ENCODE measurements at places on chromosomes 7 and 10.

- DNase-seq, result no peak
Observed at GRCh38 chr7:46468753-46469356, 547.8 kb upstream of the IGFBP3 start.

DNA sequence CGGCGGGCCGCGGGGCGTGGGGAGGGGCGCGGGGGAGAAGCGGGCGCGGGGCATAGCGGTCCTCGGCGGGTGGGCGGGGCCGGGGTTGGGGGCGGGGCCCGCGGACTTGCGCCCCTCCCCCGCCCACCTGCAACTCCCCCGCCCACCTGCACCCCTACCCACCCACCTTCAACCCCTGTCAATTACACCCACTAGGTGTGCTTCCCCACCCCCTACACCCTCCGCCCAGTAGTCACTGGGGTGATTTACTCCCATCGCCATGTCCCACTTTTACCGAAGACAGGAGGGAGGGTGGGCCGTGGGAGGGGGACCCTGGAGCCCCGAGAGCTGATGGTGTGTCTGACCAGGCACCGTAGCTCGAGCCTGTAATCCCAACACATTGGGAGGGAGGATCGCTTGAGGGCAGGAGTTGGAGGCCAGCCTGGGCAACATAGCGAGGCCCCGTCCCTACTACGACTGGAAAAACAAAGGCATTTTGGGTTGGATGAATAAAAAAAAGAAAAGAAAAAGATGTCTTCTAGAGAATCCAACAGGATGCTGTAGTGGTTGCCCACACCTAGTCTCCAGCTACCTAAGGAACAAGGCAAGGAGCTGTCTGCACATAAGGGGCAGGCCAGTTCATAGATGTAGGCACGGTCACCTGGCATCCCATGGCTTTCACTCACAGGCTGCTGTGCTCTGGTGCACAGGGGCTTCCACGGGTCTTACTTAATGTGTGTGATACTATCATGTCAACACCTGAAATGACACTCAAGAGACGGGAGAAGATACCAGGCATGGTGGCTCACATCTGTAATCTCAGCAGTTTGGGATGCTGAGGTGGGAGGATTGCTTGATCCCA lies 761 bp downstream of the KCTD7 start:
- DNase-seq, result no peak

DNA sequence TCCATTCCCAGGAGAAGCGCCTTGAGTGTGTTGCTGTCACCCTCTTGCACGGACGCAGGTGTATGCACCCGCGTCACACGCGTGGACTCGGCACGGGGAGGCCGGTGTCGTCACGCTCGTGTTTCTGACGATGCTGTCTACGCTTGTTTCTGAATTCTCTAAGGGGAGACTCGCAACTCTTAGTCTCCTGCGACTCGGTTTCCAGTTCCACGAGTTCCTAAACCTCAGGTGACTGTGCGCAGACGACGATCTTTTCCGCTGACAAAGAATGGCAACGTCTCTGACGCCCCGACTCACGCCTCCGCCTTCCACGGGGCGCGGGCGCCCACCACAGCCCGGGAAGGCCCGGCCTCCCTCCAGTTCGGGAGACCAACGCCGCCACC lies 579 bp downstream of the IDI1 start:
- DNase-seq, result peak; percentile 56

DNA sequence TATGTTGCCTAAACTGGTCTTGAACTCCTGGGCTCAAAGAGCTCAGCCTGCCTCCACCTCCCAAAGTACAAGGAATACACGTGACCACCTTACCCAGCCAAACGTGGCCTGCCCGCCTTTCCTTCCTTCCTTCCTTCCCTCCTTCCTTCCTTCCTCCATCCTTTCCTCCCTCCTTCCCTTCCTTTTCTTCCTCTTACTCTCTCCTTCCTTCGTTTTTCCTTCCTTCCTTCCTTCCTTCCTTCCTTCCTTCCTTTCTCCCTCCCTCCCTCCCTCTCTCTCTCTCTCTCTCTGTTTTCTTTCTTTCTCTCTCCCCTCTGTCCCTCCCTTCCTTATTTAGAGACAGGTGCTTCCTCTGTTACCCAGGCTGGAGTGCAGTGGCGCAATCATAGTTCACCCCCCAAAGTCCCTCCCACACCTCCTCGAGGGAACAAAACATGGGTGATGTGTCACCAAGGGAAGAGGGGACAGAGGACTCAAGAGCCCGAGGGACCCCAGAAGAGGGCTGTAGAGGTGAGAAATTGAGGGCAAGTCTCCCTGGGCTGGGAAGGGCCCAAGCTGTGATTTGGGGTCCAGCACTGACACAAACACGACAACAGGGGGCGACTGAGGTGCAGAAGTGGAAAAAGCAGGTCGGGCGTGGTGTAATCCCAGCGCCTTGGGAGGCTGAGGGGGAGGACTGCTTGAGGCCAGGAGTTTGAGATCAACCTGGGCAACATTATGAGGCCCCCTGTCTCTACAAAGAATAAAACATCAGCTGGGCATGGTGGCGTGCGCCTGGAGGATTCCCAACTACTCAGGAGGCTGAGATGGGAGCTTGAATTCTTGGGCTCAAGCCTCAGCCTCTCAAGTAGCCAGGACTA lies 28.1 kb downstream of the EPHB4 start:
- peak; percentile 66 for DNase-seq

- DNase-seq, result no peak
Observed at GRCh38 chr7:28409716-28410627, 2.3 kb upstream of the CREB5 start.

GRCh38 chr10:34575882-34576281 lies 239.2 kb downstream of the PARD3 start:
- DNase-seq, result no peak

DNA sequence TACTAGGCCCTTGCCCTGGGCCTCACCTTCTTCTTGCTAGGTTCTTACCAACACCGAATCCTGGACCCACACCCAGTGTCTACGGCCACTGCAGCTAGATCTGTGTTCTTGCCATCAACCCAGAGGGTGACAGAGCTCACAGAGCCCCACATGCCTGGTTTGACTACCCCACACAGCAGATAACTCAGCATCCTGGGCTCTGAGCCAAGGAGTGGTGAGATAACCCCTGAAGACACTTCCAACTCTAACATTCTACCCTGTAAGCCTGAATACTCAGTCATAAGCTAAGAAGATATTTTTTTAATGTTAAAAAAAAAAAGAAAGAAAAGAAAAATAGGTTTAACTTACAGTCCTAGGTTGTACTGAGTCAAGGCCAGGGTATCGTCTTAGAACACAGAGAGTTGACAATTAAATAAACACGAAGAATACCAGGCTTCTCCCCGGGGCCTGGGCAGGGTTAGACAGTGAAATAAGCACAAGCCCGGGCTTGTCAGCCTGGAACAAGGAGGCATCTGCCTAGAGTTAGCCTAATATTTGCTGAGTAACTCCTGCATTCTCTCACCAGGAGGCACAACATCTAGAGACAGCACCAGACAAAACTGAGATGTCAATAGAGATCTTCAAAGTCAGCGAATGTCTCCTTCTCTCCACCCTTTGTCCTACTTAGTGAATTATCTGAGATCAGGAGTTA lies 556.5 kb upstream of the LRRN3 start:
- DNase-seq, result no peak

GRCh38 chr7:94289071-94289470 lies 105.6 kb upstream of the COL1A2 start:
- DNase-seq, result no peak

- DNase-seq, result no peak
Observed at GRCh38 chr10:82643601-82644000, 768.6 kb downstream of the NRG3 start.

DNA sequence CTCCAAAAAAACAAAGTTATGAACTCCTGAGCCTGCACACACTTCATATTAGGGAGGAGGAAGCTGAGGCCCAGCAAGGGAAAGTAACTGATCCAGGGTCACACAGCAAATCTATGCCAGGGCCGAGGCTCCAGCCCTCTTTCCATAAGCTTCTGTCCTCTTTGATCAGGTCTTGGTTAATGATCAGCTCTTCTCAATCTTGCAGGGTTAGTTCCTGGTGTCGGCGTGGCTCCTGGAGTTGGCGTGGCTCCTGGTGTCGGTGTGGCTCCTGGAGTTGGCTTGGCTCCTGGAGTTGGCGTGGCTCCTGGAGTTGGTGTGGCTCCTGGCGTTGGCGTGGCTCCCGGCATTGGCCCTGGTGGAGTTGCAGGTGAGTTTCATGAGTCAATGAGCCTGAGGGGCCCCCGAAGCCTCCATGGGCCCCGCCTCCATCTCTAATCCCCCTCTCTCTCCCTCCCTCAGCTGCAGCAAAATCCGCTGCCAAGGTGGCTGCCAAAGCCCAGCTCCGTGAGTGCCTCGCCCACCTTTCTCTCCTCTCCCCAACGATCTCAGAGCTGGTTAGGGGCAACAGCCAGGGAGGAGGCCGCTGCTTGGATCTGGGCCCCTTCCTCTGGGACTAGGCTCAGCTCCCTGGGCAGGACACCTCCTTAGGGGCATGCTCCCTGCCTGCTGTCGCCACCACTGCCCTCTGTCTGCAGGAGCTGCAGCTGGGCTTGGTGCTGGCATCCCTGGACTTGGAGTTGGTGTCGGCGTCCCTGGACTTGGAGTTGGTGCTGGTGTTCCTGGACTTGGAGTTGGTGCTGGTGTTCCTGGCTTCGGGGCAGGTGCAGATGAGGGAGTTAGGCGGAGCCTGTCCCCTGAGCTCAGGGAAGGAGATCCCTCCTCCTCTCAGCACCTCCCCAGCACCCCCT lies 23.7 kb upstream of the LIMK1 start:
- DNase-seq, result no peak

DNA sequence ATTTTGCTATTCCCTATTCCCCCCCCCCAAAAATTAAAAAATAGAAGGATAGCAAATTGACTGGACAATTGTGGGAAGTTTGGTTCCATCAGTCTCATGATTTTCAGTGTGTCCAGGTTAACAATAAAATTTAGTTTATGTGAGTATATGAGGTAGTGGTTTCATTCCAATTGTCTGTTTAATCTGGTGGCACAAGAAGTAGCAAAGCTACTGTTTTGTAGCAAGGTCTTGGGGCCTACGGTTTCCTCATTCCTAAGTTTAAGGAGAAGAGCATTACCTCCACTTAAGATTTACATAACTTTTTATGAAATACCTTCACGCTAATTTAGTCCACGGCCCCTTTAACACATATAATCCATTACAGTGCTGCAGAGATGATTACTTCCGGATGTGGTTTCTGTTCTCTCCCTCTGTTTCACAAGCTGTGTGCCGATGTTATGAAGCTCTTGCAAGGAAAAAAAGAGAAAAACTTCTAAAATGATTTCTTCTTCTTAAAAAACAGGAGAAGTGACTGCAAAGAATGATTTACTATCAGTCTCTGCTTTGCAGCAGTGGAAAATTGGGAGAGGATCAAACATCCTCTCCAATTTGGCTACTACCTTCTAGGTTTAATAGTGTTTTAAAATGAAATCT lies 32.7 kb upstream of the NPVF start:
- DNase-seq, result peak; percentile 43

DNA sequence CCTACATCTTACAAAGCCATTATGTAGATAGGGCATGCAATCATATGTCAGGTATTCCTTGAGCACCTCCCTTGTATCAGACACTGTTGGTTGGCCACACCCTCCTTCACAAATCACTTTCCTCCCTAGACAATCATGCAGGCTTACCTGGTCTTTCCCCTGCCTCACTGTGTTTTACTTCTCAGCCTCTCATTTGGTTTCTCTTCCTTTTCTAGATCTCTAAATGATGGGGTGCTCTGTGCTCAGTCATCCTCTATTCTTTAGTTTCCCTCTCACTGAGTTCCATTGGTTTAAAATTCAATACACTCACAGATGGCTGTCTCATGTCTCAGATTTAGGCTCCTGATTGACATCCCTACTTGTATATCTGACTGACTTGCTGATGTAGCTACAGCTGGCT lies 31.4 kb downstream of the ANK3 start:
- DNase-seq, result no peak

DNA sequence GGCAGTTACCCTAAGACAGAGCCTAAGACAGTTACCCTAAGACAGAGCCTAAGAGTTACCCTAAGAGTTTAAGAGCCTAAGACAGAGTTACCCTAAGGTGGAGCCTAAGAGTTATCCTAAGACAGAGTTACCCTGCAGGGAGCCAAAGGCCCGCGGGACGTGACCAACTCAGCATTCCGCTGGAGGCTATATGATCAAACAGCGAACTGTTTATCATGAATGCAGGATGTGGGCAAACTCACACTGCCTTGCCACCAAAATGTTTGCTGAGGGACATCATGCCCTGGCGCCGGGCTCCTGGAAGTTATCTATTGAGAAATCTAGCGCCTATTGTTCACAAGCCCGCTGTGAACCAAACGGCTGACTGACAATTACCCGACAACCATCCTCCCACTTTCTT lies 49.9 kb downstream of the BLVRA start:
- no peak for DNase-seq

- no peak for DNase-seq
Observed at GRCh38 chr10:125093199-125093973, 67.0 kb downstream of the CTBP2 start.

DNA sequence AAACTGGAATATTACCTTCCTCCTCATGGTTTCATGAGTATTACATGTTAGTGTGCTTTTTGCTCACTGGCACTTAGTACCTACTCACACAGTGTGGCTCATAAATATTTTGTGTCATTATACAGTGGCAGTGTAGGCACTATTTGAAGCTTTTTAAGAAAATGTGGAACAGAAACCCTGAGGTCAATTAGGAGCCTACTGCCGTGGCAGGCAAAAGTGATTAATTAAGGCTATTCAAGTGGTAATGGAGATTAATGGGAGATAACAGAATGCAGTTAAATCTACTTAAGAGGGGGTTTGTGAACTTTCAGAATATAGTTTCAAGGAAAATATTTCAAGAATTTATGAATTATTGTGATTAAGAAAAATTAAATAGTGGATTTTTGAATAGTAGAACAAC lies 277.6 kb downstream of the HGF start:
- no peak for DNase-seq

DNA sequence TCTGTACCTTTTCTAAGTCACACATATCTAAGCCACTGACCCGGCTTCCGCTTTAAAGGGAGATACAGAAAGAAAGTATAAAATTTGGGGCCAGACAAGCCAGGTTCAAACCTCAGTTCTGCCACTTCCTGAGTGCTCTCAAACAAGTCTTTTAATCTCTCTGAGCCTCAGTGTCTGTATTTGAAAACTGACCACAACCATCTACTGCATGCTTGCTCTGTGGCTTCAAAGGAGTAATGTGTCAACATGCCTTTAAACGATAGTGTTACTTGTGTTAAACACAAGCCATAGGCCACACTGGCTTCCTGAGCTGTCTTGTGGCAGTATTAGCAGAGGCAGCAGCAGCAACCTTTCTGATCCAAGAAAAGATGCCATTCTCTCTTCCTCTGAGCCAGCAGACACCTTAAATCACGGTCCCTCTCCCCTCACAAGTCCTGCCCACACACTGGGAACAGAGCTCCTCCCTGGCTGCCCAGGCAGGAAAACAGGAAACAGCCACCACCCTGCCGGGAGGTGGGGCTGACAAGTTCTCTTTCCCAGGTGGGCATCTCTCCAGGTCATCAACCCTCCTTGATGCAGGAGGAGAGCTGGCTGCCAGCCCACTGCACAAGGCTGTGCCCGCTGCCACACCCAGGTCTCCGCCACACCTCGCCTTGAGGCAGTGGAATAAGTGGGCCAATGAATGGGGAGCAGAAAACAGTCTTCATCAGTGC lies 10.7 kb downstream of the HIP1 start:
- peak; percentile 59 for DNase-seq

- DNase-seq, result no peak
Observed at GRCh38 chr10:75754096-75754831, 322.8 kb downstream of the LRMDA start.

GRCh38 chr7:104106108-104106905 lies 101.5 kb downstream of the ORC5 start:
- DNase-seq, result no peak
